Naive thymus-derived CD4-positive, alpha-beta T cell (primary cell): ENCODE measurements at places on chromosomes 5 and 9.

GRCh38 chr9:122816163-122816867 is 12.1 kb downstream of the PDCL start:
- DNase-seq = peak; percentile 40

- no peak for DNase-seq
Measured at GRCh38 chr9:27341545-27342294, 44.8 kb upstream of the EQTN start.

GRCh38 chr9:132008855-132009812 is 70.5 kb downstream of the MED27 start:
- no peak for DNase-seq

DNA sequence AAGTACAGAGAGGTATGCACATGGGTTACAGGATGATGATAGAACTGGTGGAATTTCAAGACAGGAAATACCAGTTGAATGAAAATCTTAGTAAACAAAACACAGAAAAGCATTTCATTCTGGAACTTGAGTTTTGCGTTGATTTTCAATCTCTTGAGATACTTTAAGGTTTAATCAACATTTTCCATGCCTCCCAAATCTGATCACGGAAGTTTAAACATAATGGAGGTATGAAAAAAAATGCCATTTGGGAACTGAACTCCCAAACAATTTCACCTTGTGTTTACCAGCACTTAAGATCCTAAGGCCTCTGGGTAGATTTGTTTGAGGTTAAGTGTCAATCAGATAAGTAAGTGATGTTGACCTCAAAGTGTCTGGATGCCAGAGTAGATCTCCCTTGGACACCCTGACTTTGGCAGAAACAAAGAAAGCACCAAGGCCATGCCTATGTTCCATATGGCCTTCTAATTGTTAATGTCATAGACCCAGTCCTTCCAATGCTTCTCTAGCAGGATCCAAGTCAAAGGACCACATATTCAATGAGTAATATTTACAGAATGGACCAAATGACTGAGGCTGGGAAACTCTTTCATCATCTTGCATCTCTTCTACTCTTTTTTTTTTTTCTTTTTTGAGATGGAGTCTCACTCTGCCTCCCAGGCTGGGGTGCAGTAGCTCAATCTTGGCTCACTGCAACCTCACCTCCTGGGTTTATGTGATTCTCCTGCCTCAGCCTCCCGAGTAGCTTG is 216.9 kb downstream of the ARRDC3 start:
- no peak for DNase-seq

- DNase-seq = no peak
Measured at GRCh38 chr9:91295357-91295756, 66.4 kb downstream of the AUH start.

DNA sequence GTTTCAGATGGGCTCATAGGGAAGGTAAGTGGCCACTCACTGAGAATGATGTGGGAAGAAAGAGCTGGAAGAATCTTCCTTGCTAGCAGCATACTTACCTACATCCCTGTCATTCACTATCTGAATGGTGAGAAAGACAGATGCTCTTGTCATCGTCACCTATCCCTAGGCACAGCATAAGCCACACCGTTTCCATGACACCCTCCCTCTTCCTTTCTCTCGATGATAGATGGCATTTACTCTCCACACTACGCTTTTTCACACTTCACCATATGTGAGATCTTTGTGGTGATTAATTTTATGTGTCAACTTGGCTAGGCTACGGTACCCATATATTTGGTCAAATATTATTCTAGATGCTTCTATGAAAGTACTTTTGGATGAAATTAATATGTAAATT is 44.4 kb upstream of the FER start:
- DNase-seq = no peak
